Stimulated activated naive CD4-positive, alpha-beta T cell treated with Interleukin-2 at 50 U/mL for 16 hours (primary cell): ENCODE measurements at places on chromosomes 1 and 21.

GRCh38 chr1:210722410-210723081 lies 393.8 kb downstream of the HHAT start:
- no peak for DNase-seq

GRCh38 chr1:157937744-157938143 lies 55.7 kb upstream of the KIRREL1 start:
- DNase-seq: no peak

- no peak for DNase-seq
Measured at GRCh38 chr1:89822999-89823628, 2.3 kb downstream of the LRRC8D start.

- no peak for DNase-seq
Measured at GRCh38 chr1:165053351-165053750, 303.2 kb downstream of the LMX1A start.

- no peak for DNase-seq
Measured at GRCh38 chr1:233090746-233091494, 140.5 kb downstream of the NTPCR start.

- DNase-seq: peak; percentile 9
Measured at GRCh38 chr1:16012590-16013219, 5.1 kb downstream of the HSPB7 start.

DNA sequence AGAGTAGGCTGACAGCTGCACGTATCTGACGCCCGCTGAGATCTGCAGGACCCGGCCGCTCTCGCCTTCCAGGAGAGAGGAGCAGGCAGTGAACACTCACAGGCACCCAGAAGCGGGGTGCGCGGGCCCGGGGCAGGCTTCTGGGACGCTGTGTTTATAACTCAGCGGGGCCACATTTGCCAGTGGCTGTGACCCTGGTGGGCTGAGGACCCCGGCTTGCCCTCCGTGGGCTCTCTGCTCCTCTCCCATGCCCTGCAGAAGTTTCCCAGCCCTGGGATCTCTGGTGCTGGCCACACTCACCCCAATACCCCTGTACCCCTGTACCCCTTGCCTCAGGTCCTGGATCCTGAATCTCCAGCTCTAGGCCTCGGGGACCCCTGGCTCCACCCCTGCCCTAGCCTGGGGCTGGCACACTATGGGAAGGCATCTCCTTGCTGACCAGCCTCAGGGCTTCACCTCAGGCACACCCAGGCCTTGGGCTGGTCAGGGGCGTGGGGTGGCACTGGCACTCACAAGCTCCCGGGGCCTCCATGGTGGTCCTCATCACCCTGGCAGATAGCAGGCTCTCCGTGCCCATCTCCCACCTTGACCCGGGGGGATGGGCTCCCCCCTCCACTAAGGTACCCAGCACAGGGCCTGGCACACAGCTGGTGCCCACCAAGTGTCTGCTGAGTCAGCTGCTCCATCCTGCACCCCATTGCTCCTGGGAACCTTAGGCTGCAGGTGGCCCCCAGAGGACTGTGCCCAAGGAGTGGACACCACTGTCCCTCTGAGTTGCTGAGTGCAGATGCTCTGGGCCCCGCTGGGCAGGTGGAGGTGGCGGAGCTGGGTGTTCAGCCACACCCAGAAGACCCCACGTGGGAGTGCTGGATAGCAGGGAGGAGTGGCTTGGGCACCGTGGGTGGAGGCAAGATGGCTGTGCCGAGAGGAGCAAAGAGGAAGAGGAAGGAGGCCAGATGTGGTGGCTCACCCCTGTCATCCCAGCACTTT lies 32.4 kb downstream of the MORN1 start:
- no peak for DNase-seq
